HCT116 (cell line): ENCODE measurements at places on chromosomes 7 and 10. TPM values are rescaled to one million over a fixed set of nuclear protein-coding genes. Genes with fewer than 3 reads are reported as not detected.

DNA sequence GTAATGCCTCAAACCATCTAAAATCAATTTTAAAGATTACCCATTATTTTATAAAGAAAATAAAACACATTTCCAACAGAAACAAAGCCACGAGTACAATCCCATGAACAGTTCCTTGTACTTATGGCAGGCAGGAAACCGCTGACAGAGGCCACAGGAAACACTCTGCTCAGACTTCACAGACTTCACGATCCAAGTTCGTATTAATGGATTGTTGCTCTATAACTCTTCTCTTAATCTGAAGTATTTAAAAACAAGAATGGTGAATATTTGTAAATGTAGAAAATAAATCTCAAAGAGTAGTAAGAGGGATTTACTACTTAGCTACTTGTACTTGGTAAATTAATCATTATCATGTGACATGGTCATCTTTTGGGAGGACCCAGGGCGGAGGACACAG, 78.3 kb downstream of the SNX10 start:
- H3K36me3 ChIP-seq = 0 out of 2 replicates have a peak, but pooled peaks cover 2% of the 10 kb centered on the region
- H3K27ac ChIP-seq = no peak overlapping the region
- H3K4me3 ChIP-seq = no peak overlapping the region
- no peaks in the 10 kb centered on the region for H3K4me1 ChIP-seq
- no peak for DNase-seq

Gene GIMAP8
- total RNA-seq = 0.15 TPM

Gene CYP3A7
- total RNA-seq = not detected

Gene AOAH
- 1.1 TPM for total RNA-seq
